ENCODE measurements at places on chromosomes 7 and 10.

GRCh38 chr10:16931930-16932329 lies 114.7 kb upstream of the RSU1 start:
- DNase-seq, result no peak

- no peak for DNase-seq
Measured at GRCh38 chr7:103622274-103622673, 176.3 kb upstream of the SLC26A5 start.

DNA sequence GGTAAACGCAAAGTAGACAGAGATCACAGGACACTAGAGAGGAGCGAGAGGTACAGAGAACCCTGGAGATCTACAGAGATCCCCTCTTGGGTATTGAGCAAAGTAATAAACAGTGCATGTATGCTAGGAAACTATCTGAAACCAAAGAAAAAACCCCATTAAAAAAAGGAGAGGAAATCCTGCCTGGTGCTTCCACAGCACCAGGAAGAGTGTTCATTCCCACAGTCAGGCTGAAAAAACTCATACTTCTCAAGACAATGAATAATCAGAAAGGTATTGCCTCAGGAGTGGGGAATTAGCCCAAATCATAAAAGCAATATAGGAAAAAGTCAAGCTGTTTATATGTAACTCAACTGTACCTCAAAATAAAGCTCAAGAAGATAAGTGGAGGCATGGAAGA lies 59.1 kb downstream of the ANKRD26 start:
- DNase-seq, result no peak

GRCh38 chr10:33046792-33047191 lies 88.8 kb upstream of the ITGB1 start:
- no peak for DNase-seq

Measured in activated T-cell treated with anti-CD3 and anti-CD28 coated beads for 4 hours (primary cell).